ENCODE measurements at places on chromosomes 3 and 15.

DNA sequence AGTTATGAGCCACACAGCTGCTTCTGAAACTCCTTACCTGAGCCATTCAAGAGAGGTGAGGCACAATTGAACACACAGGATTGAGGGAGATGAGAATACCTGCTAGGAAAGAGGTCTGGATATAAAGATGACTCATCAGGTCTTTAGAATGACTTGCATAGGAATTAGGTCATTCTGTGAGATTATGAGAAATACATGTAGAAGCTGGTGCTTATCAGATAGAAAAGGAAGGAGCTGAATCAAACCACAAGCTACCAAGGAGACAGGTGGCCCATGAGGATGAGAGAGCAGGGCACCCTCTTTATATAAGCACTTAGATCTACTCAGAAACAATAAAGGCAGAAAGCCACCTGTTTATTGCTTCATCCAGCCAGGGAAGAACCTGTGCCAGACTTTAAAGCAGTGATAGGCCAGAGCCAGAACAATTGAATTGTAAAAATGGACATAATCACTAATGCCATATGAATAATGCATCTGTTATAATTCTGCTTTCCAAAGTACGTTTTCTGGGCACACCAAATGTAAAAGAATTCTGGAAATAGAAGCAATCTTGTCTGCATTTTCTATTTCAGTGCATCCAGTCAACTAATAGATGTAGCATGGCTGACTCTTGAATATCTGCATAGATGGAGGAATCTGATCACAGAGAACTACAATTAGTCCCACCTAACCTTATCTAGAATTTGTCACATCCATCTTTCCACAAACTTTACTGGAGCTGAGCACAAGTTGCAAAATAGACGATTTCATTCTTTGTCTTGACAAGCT is 74.9 kb downstream of the PIK3R4 start:
- no peak for DNase-seq

GRCh38 chr3:127743351-127744252 is 70.8 kb downstream of the ABTB1 start:
- no peak for DNase-seq

- no peak for DNase-seq
These were observed 124.8 kb upstream of the LRIG1 start for GRCh38 chr3:66625505-66626216.

- DNase-seq: no peak
These were observed 19.7 kb downstream of the SLC6A20 start for GRCh38 chr3:45776611-45777010.

- DNase-seq: no peak
These were observed 36.9 kb downstream of the NR1D2 start for GRCh38 chr3:23981955-23982354.

DNA sequence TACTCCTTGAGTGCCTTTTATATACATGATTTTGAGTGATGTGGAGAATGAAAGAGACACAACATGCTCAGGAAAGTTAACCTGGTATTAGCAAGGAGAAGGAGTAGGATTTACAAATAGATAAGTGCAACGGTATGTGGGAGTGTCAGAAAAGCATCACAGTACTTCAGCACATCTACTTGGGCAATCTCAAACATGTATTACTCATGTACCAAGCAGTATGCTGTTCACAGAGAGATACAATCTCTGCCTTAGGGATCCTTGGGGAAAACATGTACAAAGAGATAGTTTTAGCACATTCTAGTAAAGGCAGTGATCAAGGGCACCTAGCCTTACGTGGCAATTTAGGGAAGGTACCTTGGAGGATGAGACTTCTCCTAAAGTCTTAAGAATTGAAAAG is 146.5 kb downstream of the FILIP1L start:
- no peak for DNase-seq

DNA sequence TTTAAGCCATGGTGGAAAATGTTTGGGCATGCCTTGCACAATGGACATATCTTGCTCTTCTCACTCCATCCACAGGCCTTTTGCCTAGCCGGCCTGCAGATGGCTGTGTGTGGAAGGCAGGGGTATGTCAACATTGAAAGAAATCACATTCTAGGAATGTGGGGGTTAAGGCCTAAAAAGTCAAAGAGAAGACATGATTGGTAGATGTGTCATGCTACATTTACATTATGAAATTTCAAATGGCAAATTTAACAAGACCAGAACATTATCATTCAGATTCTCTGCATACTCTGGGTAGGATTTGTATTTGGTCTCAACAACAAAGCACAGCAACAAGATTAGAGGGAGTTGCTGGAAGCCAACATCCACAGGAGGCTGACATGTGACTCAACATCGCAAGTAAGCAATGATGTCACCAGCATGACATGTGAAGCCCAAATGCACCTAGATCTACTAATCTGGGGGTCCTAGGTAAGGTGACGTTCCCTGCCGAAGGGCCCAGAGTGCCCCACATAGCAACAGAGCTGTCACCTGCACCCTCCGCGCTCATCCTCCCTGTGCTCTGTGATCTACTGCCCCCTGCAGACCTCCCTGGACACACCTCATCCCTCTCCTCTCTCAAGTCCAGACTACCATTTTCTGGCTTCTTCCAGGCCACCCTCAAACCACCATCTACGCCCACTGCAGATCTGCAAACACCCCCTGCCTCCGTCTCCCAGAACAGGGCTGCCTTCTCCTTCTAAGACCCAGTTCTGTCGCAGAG is 39.4 kb downstream of the CLDN18 start:
- no peak for DNase-seq

DNA sequence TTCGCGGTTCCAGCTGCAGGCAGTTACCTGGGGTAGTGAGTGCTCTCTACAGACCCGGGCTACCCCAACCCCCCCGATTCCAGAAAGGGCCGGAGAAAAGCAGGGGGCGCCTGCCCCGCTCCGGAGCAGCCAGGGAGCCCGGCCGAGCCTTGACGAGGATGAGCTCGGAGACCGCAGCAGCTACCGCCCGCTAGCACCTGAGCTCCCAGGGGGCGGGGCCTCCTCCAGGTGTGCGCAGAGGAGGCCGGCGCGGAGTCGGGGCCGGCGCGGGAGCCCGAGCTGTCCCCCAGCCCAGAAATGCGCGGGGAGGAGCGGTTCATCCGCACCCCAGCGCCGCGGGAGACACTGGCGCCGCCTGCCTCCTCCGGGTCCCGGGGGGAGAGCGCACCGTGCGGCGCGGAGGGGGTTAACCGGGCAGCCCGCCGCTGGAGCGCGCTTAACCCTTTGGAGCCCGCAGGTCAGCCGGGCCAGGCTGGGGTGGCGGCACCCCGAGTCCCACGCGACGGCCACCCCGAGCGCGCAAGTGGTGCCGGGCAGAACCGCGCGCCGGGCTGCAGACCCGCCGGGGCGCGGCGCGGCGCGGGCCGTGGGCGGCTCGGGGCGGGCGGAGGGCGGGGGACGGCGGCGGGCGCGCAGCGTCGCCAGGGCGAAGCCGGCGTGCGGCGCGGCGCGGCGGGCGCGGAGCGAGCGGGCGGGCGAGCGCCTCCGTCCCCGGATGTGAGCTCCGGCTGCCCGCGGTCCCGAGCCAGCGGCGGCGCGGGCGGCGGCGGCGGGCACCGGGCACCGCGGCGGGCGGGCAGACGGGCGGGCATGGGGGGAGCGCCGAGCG is at the start of gene CACNA1D:
Gene CACNA1D (plus strand): TSS at position 649 of the 829 bp plus-strand sequence. CDS start 556 bp downstream, outside the sequence.
- no peak for DNase-seq

GRCh38 chr15:100759106-100759505 is 120.5 kb upstream of the ALDH1A3 start:
- no peak for DNase-seq

DNA sequence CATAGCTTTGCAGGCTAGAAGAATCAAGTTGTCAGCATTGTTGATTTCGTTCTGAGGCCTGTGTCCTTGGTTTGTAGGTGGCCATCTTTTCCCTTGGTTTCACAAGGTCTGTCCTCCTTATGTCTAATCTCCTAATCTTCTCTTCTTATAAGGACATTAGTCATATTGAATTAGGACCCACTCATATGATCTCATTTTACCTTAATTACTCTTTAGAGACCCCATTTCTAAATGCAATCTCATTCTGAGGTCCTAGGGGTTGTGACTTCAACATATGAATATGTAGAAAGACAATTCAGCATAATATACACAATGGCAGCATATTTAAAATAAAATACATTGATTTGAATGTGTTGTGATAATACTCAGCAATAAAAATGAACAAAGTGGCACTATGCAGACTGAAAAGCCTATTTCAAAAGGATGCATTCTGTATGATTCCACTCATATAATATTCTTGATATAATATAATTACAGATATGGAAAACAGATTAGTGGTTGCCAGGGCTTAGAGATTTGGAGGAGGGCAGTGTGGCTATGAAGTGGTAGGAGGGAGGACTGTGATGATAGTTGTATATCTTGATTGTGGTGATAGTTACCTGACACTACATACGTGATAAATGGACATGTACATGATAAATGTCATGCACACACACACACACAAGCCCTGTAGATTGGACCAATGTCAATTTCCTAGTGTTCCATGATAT is 431.0 kb downstream of the EPHA6 start:
- no peak for DNase-seq

GRCh38 chr3:31188112-31188511 is 293.7 kb upstream of the GADL1 start:
- DNase-seq: no peak

DNA sequence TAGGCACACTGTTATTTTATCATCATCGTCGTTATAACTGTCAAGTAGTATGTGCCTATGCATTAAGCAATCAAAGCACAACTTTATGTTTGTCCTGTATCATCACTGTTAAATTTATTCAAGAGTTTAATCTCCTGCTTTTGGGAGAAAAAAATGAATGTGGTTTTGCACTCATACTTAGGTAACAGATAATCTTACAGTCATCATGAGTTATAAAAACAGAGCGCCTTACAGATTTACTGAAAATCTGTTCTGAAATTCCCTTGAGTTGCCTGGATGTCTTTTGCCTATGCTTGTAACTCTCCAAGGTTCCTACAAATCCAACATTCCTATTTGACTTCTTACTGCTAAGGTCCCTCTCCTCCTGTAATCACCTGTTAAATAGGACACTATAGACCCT is 307.3 kb downstream of the ZIC4 start:
- DNase-seq: no peak

DNA sequence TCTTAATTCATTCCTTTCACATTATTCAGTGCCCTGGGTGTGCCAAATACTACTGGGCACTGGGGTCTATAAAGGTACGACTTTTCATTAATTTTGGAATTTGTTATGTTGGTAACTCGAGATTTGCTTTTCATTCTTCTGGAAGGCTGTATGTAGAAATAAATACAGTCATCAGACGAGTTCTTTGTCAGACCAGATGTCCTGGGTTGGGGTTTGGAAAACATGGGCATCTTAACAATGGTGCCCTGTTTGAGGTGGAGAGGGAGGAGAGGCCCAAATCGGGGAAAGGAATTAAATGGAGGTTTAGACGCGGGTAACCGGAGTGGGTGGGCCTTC is 662 bp upstream of the GLCE start:
- DNase-seq: no peak

DNA sequence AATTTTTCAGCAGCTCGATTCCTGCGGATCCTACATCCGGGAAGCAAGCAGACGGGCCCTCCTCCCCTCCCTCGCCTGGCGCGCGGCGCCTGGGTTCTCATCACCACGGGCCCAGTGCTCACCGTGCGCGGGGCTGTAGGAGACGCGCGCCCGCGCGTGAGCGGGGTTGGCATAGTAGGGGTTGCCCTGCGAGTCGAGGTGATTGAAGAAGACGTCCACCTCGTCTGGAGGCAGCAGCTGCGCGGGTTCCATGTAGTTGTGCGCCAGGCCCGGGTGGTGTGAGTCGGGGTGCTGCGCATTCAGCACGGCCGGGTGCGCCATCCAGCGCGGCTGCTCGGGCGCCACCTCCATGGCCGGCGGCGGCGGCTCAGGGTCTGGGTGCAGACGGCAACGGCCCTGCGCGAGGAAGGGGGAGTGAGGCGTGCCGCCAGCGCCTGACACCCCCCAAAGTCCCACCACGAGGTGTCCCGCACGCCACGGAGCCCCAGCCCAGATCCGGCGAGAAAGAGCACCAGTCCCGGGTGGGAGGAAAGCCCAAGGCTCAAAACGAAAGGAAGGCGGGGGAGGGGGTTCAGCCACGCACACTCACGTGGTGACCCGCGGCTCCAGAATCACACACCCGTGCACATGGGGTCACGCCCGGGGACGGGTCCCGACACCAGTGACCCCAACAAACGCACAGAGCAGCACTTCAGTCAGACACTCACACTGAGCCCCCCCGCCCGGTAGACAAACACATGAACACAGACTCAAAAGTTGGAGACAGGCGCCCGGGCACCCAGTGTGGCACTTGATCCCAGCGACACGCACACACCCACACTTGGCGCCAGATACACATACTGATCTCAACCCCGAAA is 6.1 kb downstream of the GATA2 start:
- DNase-seq: peak; percentile 16

- DNase-seq: no peak
These were observed 225.3 kb upstream of the KCNMB2 start for GRCh38 chr3:178310949-178311348.

- no peak for DNase-seq
These were observed 19.1 kb upstream of the PAK6 start for GRCh38 chr15:40219801-40220200.

DNA sequence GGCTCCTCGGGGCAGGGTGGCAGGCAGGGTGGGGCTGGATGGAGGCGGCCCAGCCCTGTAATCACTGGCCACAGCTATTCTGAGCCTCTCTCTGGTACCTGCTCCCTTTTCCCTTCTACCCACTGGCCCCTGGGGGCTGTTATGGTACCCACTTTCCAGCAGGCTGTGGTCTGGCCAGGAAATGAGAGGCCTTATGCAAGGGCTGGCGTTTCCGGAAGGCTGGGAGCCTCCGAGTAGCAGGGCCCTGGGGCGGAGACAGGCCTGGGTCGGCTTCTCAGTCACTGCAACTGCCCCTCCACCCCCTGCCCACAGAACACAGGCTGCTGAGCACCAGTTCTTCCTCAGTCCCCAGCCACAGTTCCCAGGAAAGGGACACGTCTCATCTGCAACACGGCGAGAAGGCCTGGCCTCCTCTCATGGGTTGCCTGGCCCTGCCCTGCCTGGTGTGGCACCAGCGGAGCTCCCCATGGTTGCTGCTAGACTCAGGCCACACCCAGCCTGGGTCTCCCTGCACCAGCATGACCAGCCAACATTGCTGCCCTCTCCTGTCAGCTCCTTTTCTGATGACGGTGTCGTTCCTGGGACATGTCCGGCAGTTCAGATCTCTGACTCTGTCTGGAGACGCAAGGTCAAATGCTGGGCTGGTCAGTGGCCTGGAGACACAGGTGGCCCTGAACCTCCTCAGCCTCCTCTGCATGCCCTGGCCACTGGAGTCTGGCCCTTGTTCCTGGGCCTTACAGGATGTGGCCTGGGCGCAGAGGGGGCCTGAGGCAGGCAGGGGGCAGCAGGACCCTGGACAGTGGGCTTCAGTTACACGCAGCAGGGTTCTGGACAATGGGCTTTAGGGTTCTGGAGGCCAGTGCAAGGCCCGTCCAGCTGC is 6.5 kb downstream of the CHST13 start:
- no peak for DNase-seq

- no peak for DNase-seq
These were observed 31.1 kb downstream of the EXD1 start for GRCh38 chr15:41199470-41199869.

DNA sequence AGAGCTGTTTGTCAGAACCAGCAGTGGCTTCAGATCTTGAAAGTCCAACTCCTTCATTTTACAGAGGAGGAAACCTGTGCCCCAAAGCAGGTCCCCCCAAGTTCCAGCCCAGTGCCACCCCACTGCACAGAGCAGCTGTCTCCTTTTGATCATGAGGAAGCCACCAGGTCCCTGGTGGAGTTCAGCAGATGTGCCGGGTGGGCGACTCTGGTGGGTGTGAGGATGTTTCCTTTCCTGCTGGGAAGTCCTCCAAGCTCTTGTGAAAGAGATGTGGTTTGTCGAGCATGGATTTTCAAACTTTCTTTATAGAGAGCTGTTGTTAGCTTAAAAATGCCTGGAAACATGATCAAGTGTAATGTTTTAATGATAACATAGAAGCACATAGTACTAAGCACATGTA is 52.0 kb downstream of the SMAD3 start:
- DNase-seq: no peak

GRCh38 chr3:112375117-112375516 is 42.2 kb downstream of the CD200 start:
- DNase-seq: no peak
